Activated gamma-delta T cell treated with anti-CD3 and anti-CD28 coated beads, Interleukin-2, amount 50 U/mL, for 16 hours (primary cell): ENCODE measurements at places on chromosomes 6 and 20.

DNA sequence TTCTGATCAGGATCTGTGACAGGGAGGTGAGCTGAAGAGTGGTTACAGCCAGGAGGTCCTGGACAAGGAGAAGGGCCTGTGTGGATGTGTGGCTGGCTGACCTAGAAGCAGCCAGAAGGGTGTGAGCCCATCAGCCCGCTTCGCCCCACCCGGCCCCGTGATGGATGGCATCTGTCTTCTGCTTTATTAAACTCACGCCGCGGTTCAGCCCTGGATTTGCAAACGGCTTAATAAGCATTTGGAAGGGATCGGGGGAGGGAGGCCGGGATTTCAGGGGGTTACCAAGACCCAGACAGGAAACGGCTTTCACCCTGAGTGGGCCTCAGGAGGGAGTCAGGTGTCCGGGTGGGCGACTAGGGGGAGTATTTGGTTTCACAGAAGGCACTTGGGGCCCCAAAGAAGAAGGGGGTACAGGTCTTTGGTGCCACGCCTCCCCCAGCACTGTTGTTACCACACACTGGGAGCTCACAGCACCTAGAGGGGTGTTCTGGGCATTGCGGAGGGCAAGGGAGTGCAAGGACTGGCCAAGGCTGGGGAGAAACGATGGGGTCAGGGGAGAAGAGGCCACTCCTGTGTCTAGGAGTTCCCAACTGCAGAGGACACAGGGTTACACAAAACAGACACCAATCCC, 53.8 kb upstream of the FOXP4 start:
- DNase-seq: no peak

- no peak for DNase-seq
These were observed 97.4 kb downstream of the PDSS2 start for GRCh38 chr6:107361753-107362604.

DNA sequence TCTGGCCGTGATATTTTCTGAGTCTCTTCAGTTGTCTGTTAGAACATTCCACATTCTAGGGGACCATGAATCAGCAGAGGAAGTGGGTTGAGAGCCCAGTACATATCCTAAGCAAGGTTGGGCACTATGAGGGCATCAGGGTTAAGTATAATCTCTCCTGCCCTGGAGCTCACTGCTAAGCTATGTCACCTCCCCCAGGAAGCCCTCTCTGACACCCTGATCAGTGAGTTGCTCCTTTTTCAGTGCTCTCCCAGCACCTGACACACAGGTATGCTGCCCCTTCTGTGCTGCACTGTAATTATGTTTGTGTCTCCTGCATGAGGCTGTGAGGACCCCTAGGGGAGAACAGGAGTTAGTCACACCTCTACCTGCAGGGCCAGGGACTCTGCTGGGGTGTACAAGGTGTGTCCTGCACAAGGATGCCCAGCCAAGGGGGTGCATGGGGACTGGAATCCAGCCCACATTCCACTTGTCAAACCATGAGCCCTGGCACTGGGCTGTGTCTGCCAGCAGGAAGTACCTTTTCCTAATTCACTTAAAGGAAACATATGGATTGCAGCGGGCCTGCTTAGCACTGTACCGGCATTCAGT, 3.9 kb downstream of the RAB44 start:
- no peak for DNase-seq

- DNase-seq: no peak
These were observed 7.5 kb downstream of the NOL4L start for GRCh38 chr20:32577657-32578056.

DNA sequence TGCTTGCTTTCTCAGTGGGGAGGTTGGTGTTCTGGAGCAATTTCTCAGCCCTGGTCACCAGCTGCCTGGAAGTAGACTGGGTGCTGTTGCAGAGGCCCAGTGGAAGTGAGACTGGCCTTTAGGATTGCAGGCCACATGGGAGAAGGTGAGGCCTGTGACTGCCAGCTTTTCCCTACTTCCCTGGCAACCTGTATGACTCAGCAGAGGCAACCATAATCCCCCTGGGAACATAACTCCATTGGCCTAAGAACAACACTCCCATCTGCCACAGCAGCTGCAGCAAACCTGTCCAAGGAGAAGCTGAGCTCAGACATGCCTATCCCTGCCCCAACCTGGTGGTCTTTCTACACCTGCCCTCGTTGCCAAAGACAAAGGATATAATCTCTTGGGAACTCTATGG, 473.5 kb upstream of the SPTLC3 start:
- DNase-seq: no peak

DNA sequence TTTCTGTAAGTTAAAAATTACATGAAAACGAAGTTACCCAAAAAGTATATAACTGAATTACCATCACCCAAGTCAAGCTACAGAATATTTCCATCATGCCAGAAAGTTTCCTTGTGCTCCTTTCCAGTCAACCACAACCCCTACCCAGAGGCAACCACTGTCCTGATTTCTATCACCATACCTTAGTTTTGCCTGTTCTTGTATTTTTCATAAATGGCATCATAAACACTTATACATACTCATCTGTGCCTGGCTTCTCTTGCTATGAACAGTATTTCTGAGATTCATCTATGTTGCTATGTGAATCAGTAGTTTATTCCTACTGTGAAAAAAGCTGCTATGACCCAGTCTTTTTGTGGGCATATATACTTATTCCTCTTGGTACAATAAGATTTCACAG, 7.4 kb downstream of the FKBP5 start:
- DNase-seq: no peak

GRCh38 chr20:5471368-5471767, 154.6 kb upstream of the PROKR2 start:
- DNase-seq: no peak

DNA sequence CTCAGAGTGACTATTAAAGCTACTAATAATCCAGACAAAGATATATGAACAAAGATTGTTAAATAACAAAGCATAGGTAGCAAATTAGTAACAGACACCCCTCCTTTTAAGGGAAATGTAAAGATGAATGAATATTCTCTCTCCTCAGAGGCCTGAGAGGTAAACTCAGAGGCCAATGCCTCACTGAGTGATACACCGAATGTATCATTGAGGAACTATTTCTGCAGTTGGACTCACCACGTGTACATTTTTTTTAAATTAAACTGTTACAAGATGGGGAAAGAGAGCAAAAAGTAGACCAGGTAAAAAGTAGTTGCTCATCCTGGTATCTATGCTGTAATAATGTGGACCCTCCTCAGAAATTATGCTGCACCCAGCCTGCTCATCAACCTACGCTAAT, 72.3 kb upstream of the IPCEF1 start:
- DNase-seq: no peak

GRCh38 chr6:151475653-151476523, 17.9 kb upstream of the CCDC170 start:
- DNase-seq: peak; percentile 23

DNA sequence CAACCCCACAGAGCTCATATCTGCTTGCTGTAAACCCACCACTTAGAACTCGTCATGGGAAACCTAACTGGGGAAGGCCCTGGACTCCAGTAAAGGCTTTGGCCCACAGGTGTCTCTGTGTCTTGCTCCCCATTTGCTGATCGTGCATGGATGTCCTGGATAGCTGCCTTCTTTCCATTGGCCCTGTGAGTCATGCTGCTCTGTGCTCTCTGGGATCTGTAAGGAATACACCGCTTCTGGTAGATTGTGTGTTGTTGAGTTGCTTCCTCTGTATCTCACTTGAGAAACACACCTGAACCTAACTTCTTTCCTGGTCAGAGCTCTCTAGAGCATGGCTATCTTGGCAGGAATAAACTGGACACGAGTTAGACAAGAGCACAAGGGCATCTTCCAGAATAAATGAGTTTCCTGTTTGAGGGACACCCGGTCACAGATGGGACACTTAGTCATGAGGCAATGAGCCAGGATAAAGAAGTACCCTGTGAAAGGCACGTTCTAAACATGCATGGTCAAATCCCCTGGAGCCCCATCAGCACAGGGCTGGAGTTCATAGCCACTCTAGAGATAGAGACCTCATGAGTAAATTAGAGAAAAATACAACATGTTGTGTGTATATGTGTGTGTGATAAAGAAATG, 99.6 kb upstream of the TMEM170B start:
- DNase-seq: no peak

- no peak for DNase-seq
These were observed 49.6 kb upstream of the CCDC28A start for GRCh38 chr6:138724015-138724414.
